ENCODE measurements at places on chromosomes 1 and 21. TPM values are rescaled to one million over a fixed set of nuclear protein-coding genes. Genes with fewer than 3 reads are reported as not detected.

MATN1 gene
- 0.34 TPM for total RNA-seq

GRCh38 chr1:22540337-22540736, 23.0 kb upstream of the EPHA8 start:
- DNase-seq: no peak

GRCh38 chr1:39368045-39368444, 123.4 kb upstream of the BMP8A start:
- no peak for DNase-seq

ZBED6 gene
- 34.1 TPM for total RNA-seq

GRCh38 chr1:32465578-32465933, 684 bp downstream of the ZBTB8B start:
- DNase-seq: no peak

ST3GAL3 gene
- 11.4 TPM for total RNA-seq

- no peak for DNase-seq
These were observed 12.2 kb upstream of the AGO1 start for GRCh38 chr1:35870651-35871309.

- DNase-seq: no peak
These were observed 9.0 kb downstream of the LRRC40 start for GRCh38 chr1:70196333-70196732.

GJA9 gene
- total RNA-seq: not detected

POU3F1 gene
- 3.3 TPM for total RNA-seq

DNA sequence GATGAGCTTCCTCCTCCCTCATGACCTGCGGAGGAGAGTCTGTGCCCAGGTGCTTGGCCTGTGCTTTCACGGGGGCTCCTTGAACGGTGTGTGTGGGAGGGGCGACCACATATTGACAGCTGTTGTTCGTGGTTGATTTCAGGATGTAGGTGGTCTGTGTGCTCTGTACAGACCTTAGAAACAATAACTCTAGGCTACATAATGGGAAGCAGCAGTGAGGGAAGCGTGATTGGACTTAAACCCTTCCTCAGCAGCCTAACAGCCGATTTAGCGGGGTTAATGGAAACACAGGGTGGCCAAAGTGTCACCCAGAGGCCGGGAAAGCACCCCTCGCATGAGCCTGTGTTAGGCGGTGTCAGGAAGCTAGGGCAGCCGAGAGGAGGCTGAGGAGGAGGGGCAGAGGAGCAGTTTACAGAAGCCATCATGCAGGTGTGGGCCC, 56.0 kb downstream of the TBCE start:
- DNase-seq: no peak

GRCh38 chr1:22321917-22322316, 129.7 kb upstream of the ZBTB40 start:
- DNase-seq: no peak

GRCh38 chr1:111571239-111571638, 48.4 kb upstream of the RAP1A start:
- DNase-seq: no peak

DNA sequence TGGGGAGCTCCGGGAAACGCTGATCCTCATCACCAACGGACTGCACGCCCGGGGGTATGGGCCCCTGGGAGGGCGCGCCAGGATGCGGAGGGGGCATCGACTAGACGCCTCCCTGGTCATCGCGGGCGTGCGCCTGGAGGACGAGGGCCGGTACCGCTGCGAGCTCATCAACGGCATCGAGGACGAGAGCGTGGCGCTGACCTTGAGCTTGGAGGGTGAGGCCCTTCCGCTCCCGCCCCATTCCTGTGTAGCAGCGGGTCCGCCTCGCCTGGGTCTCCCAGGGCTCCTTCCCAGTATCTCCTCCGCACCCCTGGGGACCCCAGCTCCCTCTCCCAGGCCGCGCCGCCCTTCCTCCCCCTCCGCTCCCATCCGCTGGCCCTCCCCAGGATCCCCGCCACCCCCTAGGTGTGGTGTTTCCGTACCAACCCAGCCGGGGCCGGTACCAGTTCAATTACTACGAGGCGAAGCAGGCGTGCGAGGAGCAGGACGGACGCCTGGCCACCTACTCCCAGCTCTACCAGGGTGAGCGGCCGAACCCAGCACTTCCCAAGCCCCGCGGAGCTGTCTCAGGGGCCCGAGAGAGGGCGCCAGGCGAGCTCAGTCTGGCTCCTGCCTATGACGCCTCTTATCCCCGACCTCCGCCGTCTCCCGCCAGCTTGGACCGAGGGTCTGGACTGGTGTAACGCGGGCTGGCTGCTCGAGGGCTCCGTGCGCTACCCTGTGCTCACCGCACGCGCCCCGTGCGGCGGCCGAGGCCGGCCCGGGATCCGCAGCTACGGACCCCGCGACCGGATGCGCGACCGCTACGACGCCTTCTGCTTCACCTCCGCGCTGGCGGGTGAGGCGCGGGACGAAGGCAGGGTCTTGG, 5.0 kb downstream of the HAPLN2 start:
- no peak for DNase-seq

GRCh38 chr1:205321162-205321958, at the start of gene NUAK2:
Gene NUAK2 (minus strand): TSS chr1:205321745. CDS start chr1:205321628, 117 bp downstream.
- DNase-seq: peak; percentile 77
